Aorta (tissue), 5 donors: ENCODE measurements at places on chromosomes 1 and 21.

- H3K27me3 ChIP-seq, result no peaks in the 10 kb centered on the region
- H3K4me1 ChIP-seq, result no peaks in the 10 kb centered on the region
- no peak overlapping the region for H3K27ac ChIP-seq
- peaks cover 2% of the 10 kb centered on the region for H3K36me3 ChIP-seq
These were observed 19.9 kb downstream of the ALDH9A1 start for GRCh38 chr1:165678509-165678908.

- no peaks in the 10 kb centered on the region for H3K4me1 ChIP-seq
- H3K4me3 ChIP-seq, result no peak overlapping the region
- peaks cover 2% of the 10 kb centered on the region for H3K27me3 ChIP-seq
- H3K36me3 ChIP-seq, result no peaks in the 10 kb centered on the region
These were observed 15.7 kb upstream of the RCAN1 start for GRCh38 chr21:34630536-34631143.

DNA sequence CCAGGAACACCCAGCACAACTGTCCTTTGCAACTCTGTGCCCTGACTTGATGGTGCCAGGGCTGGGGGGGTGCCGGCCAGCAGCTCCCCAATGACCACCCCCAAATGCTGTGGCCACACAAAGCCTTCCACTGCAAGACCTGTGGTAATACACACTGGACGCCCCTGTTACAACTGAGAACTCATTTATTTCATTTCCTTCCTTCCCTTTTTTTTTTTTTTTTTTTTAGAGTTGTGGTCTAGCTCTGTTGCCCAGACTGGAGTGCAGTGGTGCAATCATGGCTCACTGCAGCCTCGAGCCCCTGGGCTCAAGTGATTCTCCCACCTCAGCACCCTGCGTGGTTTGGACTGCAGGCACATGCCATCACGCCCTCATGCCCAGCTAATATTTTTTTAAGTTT, 25.2 kb downstream of the TP73 start:
- H3K27ac ChIP-seq, result no peak overlapping the region
- peak; percentile 46 for DNase-seq
- no peaks in the 10 kb centered on the region for H3K4me1 ChIP-seq

GRCh38 chr1:59696421-59697115, 118.2 kb upstream of the HOOK1 start:
- no peaks in the 10 kb centered on the region for H3K27me3 ChIP-seq
- no peaks in the 10 kb centered on the region for H3K4me1 ChIP-seq
- no peak overlapping the region for H3K27ac ChIP-seq
- no peak overlapping the region for H3K4me3 ChIP-seq

DNA sequence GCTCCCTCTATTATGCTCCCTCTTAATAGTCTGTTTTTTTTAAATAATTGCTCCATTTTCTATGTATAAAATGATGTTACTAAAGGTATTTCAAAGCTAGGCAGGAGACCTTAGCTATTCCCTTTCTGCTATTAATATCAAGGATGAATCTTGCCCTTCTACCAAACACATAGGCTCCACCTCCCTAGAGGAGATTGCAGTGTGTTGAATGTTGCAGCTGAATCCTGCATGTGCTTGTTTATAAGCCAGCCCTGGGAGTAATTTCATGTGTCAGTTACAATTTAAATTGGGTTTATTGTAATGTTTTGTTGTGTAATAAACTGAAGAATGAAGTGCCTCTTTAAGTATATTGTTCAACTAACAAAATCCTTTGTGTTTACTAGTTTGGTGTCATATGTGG, 66.0 kb downstream of the TMEM200B start:
- DNase-seq, result no peak
- H3K27me3 ChIP-seq, result no peaks in the 10 kb centered on the region
- no peak overlapping the region for H3K27ac ChIP-seq
- H3K36me3 ChIP-seq, result no peaks in the 10 kb centered on the region
- no peaks in the 10 kb centered on the region for H3K4me1 ChIP-seq

- no peak for DNase-seq
- no peaks in the 10 kb centered on the region for H3K36me3 ChIP-seq
- H3K4me1 ChIP-seq, result peaks cover 11% of the 10 kb centered on the region
- H3K4me3 ChIP-seq, result no peak overlapping the region
These were observed 7.5 kb downstream of the KIF1B start for GRCh38 chr1:10217748-10218441.

DNA sequence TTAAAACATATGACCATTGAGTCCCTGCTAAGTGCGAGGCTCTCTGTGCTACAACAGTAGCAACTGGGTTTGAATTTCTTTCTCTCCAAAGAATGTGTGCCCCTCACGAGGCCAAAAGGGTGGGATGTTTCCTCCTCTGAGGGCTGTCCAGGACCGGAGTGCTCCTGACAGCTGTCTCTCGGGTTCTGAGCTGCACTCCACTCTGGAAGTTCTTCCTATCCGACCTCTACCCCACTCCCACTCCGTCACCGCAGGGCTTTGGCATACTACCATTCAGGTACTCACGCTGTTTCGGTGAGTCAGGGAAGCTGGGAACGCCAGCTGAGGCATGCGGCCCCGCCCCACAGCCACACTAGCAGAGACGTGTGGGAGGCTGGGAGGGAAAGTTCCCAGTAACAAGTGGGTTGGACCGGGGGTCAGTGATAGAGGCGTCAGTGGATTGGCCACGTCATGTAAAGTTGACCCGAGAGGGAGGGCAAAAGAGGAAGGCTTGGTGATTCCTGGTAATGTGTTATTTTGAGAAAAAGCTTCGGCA, 705 bp upstream of the SLC50A1 start:
- H3K27ac ChIP-seq, result no peak overlapping the region
- no peaks in the 10 kb centered on the region for H3K27me3 ChIP-seq
- H3K4me1 ChIP-seq, result no peaks in the 10 kb centered on the region
- no peaks in the 10 kb centered on the region for H3K36me3 ChIP-seq
- H3K4me3 ChIP-seq, result peak overlapping the region; percentile 51

DNA sequence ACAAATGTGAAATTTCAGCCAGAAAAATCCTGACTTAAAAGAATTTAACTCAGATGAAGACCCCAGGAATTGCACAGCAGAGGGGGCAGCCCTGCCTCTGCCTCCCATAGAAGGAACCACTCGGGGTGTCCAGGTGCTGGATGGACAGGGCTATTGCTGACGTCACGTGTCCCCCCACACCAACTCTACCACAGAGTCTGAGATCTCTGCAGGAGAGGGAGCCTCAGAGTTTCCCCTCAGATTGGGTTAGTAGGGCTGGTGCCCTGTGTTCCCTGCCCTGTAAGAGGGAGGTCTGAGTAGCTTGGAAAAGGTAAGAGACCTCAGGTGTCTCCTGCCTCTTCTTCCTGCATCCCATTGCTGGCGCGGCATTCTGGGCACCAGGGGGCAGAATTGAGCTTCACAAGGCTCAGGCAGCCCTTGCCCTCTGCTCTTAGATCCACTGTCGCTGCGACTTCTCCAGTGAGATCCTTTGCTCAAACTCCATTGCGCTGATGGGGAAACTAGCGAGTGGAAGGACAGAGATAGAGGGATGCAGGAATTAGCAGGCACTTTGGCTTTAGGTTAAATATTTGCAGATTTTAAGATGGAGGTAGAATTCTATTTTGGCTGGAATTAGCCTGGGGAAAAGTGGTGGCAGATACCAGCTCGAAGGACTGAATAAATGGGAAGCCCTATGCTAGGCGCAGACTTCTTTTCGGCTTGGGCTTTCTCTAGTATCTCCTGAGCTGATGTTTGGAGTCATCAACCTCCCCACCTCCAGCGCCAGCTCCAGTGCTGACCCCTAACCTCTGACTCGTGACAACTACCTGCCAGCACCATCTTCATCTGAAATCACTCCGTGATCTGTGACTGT, 42.8 kb upstream of the DMBX1 start:
- H3K27ac ChIP-seq, result no peak overlapping the region
- no peaks in the 10 kb centered on the region for H3K36me3 ChIP-seq
- H3K4me1 ChIP-seq, result no peaks in the 10 kb centered on the region
- peak; percentile 83 for DNase-seq
- no peak overlapping the region for H3K4me3 ChIP-seq

DNA sequence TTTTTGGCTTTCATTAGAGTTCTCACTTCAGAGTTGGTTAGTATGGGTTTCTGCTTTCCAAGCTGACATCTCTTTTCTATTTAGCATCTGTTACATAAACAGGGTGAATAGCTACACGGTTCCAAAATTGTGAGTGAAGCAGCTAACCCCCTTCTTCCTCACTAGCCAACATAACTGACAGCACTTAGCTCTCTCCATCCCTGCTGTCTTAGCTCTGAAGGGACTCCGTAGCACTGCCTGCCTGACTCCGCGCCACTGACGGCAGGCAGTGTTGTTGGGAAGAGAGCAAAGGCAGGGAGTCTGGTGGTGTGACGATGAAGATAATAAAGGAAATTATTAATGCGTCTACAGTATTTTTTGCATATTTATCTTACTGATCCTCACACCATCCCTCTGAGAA, 247.0 kb downstream of the PTBP2 start:
- no peaks in the 10 kb centered on the region for H3K36me3 ChIP-seq
- no peak for DNase-seq
- no peaks in the 10 kb centered on the region for H3K27me3 ChIP-seq
- H3K27ac ChIP-seq, result no peak overlapping the region

- no peaks in the 10 kb centered on the region for H3K4me1 ChIP-seq
- H3K27me3 ChIP-seq, result no peaks in the 10 kb centered on the region
- no peaks in the 10 kb centered on the region for H3K36me3 ChIP-seq
- no peak for DNase-seq
These were observed 60.4 kb upstream of the GORAB start for GRCh38 chr1:170471398-170472053.

GRCh38 chr1:170533298-170533697, 1.3 kb downstream of the GORAB start:
- no peak for DNase-seq
- H3K36me3 ChIP-seq, result no peaks in the 10 kb centered on the region

- peak; percentile 72 for DNase-seq
- no peaks in the 10 kb centered on the region for H3K4me1 ChIP-seq
- H3K27ac ChIP-seq, result peak within 1 kb of the TSS; percentile 100
- no peaks in the 10 kb centered on the region for H3K36me3 ChIP-seq
These were observed at the start of gene EVA1C for GRCh38 chr21:32412162-32413014. Gene EVA1C (plus strand): TSS chr21:32412706. CDS start chr21:32412854, 148 bp downstream.

GRCh38 chr1:41315146-41315822, 46.0 kb upstream of the FOXO6 start:
- no peaks in the 10 kb centered on the region for H3K36me3 ChIP-seq
- H3K27ac ChIP-seq, result no peak overlapping the region
- H3K4me1 ChIP-seq, result no peaks in the 10 kb centered on the region
- H3K4me3 ChIP-seq, result no peak overlapping the region
- DNase-seq, result no peak
- H3K27me3 ChIP-seq, result no peaks in the 10 kb centered on the region

DNA sequence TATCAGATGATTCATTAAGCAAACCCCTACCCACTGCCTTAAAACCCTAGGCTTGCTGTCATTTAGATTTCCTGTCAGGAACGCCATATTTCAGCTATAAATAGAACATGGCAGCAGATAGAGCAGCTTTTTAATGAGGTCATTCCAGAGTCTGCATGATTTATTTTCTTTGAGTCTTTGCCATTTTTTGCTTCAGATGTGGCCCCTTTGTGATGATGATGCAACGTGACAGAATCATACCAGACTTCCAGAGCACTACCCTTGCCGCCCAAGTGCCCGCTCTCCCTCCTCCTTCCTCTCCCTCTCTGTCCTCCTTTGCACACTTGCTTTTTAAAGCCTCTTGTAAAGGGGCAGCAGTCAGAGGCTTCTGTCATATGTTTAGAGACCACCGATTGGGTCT, 55.5 kb upstream of the TRIM67 start:
- no peaks in the 10 kb centered on the region for H3K36me3 ChIP-seq
- no peak overlapping the region for H3K4me3 ChIP-seq
- no peak for DNase-seq

DNA sequence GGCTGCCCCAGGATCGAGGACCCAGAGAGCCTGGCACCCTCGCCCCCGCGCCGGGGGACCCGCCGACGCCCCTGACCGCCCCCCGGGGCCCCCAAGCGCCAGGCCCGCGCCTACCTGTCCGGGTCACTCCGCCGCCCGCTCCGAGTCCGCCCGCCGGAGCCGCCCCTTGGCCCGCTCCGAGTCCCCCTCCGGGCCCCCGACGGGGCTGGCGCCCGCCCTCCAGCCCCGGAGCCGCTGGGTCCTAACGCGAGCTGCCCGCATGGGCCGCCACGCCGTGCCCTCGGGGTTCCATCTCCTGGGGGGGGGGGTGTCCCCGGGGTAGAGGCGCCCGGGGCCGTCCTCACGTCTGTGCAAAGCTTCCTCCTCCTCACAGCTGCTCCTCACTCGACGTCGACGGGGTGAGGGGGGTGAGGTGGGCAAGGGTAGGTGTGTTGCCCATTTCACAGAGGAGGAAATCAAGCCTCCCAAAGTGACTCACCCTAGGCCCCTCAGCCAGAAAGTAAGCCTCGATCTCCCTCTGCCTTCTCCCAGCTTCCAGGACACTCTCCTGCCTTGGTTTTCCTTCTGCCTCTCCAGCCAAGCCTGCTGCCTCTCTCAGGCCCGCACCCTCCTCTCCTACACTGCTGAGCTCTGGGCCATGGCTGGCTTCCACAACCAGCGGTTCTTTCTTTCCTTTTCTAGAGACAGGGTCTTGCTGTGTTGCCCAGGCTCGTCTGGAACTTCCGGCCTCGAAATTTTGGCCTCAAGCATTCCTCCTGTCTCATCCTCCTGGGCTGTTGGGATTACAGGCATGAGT, at the start of gene MFAP2:
TSS of gene MFAP2 (minus strand) at position 148 of the 796 bp plus-strand sequence. CDS start 2,347 bp downstream, outside the sequence.
- no peaks in the 10 kb centered on the region for H3K27me3 ChIP-seq
- no peaks in the 10 kb centered on the region for H3K36me3 ChIP-seq
- H3K4me3 ChIP-seq, result peak within 1 kb of the TSS; percentile 73
- H3K27ac ChIP-seq, result no peak within 1 kb of the TSS
- DNase-seq, result no peak
- no peaks in the 10 kb centered on the region for H3K4me1 ChIP-seq

GRCh38 chr1:92029241-92029922, 403 bp upstream of the EPHX4 start:
- peak overlapping the region; percentile 56 for H3K4me3 ChIP-seq
- no peaks in the 10 kb centered on the region for H3K27me3 ChIP-seq
- DNase-seq, result no peak
- no peaks in the 10 kb centered on the region for H3K36me3 ChIP-seq

GRCh38 chr1:147748676-147749350, 11.6 kb downstream of the GJA5 start:
- no peaks in the 10 kb centered on the region for H3K36me3 ChIP-seq
- DNase-seq, result no peak
- H3K27ac ChIP-seq, result no peak overlapping the region
- H3K4me3 ChIP-seq, result no peak overlapping the region

DNA sequence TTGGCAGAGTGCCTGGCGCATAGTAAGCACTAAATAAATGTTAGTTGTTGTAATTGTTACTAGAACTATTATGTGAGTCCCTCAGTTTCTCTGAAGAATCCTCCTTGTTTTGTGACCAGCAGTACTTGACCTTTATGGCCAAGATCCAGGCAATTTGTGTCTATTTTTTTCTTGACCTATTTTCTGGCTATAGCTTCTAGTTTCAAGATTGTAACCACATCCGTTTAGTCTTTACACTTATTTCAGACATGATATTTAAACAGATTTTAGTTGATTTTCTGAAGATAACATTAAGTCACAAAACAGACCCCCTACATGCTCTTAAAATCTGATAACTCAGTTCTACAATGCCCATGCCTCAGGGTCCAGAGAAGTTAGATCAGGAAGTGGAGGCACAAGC, 50.3 kb downstream of the CDC7 start:
- no peaks in the 10 kb centered on the region for H3K27me3 ChIP-seq
- no peaks in the 10 kb centered on the region for H3K4me1 ChIP-seq
- no peak overlapping the region for H3K4me3 ChIP-seq
- H3K36me3 ChIP-seq, result no peaks in the 10 kb centered on the region
- no peak for DNase-seq
